ENCODE measurements at places on chromosomes 12 and 14.
A peak's percentile ranks its signal among the peaks of the same experiment; 100 is the strongest.

DNA sequence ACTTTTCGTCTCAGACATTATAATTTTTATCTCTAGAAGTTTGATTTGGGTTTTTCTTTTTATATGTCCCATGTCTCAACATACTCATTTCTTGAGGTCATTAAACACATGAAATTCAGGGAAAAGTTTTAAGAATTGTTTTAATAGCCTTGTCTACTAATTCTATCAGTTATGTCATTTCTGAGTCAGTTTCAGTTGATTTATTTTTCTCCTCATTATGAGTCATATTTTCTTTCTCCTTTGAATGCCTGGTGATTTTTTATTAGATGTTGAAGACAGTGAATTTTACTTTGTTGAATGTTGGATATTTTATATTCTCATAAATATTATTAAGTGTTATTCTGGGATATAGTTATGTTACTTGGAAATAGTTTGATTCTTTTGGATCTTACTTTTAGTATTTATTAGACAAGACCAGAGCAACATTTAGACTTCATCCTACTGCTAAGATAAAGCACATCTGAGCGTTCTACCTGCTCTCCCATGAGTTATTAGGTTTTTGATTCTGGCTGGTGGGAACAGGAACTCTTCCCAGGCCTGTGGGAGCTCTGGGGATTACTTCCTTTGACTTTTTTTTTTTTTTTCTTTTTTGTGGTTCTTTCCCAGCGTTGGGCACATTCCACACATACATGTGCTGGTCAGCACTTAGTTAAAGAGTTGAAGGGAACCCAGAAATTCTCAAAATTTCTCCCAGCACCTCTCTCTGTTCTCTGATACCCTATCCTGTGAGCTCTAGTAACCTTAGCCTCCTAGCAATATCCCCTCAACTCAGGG is 1157.7 kb downstream of the BCL11B start:
- no peak for DNase-seq
- H3K4me3 ChIP-seq, result no peak overlapping the region
- H3K27me3 ChIP-seq, result peaks cover 4% of the 10 kb centered on the region
- H3K27ac ChIP-seq, result no peak overlapping the region

- H3K27ac ChIP-seq, result no peak overlapping the region
- peaks cover 4% of the 10 kb centered on the region for H3K4me1 ChIP-seq
- H3K36me3 ChIP-seq, result no peaks in the 10 kb centered on the region
- no peaks in the 10 kb centered on the region for H3K27me3 ChIP-seq
- H3K4me3 ChIP-seq, result no peak overlapping the region
Measured at GRCh38 chr12:100404769-100405407, 48.0 kb downstream of the SLC17A8 start.

GRCh38 chr14:82500222-82500621 is 966.6 kb upstream of the SEL1L start:
- H3K27ac ChIP-seq, result no peak overlapping the region
- no peaks in the 10 kb centered on the region for H3K27me3 ChIP-seq
- H3K36me3 ChIP-seq, result no peaks in the 10 kb centered on the region

DNA sequence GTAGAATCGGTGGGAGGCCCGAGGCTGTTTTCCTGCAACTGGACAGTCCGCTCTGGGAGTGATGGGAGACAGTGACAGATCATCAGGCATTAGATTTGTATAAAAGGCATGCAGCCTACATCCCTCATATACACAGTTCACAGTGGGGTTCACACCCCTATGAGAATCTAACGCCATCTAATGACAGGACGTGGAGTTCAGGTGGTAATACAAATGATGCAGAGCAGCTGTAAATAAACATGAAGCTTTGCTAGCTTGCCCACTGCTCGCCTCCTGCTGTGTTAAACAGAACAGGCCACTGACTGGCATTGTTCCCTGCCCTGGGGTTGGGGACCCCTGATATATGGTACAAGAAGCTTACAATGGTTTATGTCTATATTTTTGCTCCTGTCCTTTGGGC is 179.0 kb downstream of the LRFN5 start:
- no peak overlapping the region for H3K4me3 ChIP-seq
- H3K27me3 ChIP-seq, result no peaks in the 10 kb centered on the region
- H3K27ac ChIP-seq, result no peak overlapping the region
- DNase-seq, result no peak

GRCh38 chr12:105419606-105420005 is 89.1 kb downstream of the C12orf75 start:
- DNase-seq, result no peak
- H3K4me3 ChIP-seq, result no peak overlapping the region
- no peaks in the 10 kb centered on the region for H3K27me3 ChIP-seq
- H3K27ac ChIP-seq, result peak overlapping the region; percentile 23
- peaks cover 17% of the 10 kb centered on the region for H3K4me1 ChIP-seq

DNA sequence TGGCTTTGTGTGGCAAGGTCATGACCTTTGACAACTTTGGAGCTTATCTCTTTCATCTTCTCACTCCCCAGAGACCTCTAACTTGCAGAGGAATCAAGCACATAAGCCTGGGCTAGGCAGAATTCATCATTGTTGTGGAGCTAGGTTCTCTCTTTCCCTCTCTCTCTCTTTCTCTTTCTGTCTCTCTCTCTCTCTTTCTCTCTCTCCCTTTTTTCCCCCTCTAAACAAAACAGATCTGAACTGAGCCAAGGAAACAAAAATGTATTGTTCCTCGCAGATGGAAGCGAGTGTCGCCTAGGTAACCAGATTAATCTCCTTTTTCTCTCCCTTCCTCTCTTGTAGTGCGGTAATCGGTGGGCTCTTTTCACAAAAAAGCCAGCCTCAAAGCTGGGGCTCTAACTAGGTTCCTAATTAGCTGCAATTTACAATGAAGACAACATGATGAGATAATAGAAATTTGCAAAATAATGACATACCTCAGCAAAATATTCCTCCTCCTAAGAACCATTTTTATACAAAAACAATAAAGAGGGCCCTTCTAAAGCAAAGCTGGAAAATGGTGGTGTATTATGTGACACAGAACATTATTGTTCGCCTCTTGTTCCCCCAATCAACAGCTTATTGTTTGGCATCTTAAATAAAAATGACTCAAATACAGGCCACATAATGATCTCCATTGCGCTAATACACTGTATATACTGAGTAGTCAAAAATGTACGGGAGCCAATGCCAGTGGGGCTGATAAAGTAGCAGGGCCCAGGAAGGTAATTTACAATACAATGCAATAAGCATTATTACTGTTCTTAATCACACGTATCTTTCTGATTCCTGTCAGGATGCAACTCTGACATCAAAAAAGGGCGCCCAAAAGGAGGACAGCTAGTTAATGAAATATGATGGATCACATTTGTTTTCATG is 65.7 kb upstream of the SOX5 start:
- H3K36me3 ChIP-seq, result peaks cover 8% of the 10 kb centered on the region
- peaks cover 59% of the 10 kb centered on the region for H3K4me1 ChIP-seq
- peak overlapping the region; percentile 24 for H3K4me3 ChIP-seq
- no peak for DNase-seq
- H3K27me3 ChIP-seq, result no peaks in the 10 kb centered on the region
- peak overlapping the region; percentile 95 for H3K27ac ChIP-seq

- H3K4me3 ChIP-seq, result no peak overlapping the region
- no peak for DNase-seq
- H3K4me1 ChIP-seq, result peaks cover 4% of the 10 kb centered on the region
- H3K27me3 ChIP-seq, result peaks cover 3% of the 10 kb centered on the region
- H3K36me3 ChIP-seq, result no peaks in the 10 kb centered on the region
Measured at GRCh38 chr12:46676797-46677520, 148.8 kb downstream of the SLC38A4 start.

- H3K36me3 ChIP-seq, result peaks cover 29% of the 10 kb centered on the region
- no peak for DNase-seq
- H3K4me1 ChIP-seq, result peaks cover 13% of the 10 kb centered on the region
- H3K4me3 ChIP-seq, result no peak overlapping the region
- H3K27me3 ChIP-seq, result no peaks in the 10 kb centered on the region
Measured at GRCh38 chr14:26528415-26529182, 69.2 kb downstream of the NOVA1 start.

DNA sequence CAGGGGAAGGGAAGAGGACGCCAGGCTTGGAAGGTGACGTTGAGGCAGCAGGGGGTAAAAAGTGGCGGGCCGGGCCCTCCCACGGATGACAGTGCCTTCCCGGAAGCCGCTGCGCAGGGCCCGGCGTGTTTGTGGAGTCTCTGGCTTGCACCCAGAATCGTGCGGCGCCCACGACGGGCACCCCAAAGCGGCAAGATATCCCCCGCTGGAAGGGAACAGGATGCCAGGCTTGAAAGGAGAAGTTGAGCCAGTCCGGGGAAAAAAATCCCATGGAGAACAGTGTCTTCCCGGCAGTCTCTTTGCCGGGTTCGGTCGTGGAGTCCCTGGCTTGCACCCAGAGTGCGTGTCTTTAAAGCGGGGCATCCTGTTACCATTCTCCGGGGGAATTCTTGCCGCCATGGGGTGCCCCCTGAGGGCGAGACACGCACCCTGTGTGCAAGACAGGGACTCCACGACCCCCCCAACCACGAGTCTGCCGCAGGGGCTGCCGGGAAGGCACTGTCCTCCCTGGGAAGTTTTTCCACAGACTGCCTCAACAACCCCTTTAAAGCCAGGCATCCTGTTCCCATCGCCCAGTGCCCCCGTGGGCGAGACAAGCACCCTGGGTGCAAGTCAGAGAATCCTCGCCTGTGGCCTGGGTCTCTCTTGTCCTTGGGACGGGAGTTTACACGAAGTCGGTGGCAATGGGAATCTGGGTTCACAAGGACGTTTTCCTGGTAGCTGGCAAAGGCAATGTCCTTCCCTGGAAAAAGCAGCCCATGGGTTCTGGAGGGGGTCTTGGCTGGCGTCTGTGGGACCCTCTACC is 156.1 kb upstream of the ALG10B start:
- H3K27me3 ChIP-seq, result no peaks in the 10 kb centered on the region
- DNase-seq, result no peak
- no peak overlapping the region for H3K27ac ChIP-seq
- H3K4me3 ChIP-seq, result no peak overlapping the region
- no peaks in the 10 kb centered on the region for H3K36me3 ChIP-seq

DNA sequence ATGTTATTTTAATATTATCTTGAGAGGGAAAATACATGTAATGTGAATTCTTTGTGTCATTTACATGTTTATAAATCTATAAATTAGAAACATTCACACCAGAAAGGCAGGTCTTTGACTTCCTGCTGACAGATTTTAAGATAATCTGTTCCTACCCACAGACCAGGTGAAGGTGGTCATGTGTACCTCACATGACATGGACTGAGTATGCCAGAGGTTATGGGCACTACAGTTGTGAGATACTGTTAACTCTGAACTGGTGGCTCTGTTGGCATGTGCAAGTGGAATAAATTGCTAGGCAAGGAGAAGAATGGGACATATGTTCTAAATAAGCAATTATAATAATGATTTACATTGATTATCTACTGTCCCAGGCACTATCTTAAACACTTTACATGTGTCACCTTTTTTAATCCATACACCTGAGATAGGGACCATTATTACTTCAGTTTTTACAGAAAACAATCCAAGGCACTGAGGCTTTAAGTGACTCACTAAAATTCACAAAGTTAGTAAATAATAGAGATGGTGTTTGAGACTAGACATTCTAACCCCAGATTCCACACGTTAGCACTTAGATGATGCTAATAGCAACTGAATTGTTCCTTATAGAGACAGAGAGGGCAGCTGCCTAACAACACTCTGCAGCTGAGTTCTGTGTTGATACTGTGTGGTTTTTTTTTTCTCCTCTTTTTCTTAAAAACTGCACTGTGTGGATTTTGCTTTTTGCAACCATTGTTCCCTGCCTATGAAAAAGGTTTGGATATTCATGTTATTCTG is 23.8 kb downstream of the SLC16A7 start:
- H3K36me3 ChIP-seq, result no peaks in the 10 kb centered on the region
- no peak overlapping the region for H3K4me3 ChIP-seq
- DNase-seq, result no peak
- no peak overlapping the region for H3K27ac ChIP-seq
- no peaks in the 10 kb centered on the region for H3K27me3 ChIP-seq

GRCh38 chr14:68444449-68445168 is 348.3 kb downstream of the ZFP36L1 start:
- no peak for DNase-seq
- no peaks in the 10 kb centered on the region for H3K27me3 ChIP-seq
- peaks cover 27% of the 10 kb centered on the region for H3K4me1 ChIP-seq
- H3K4me3 ChIP-seq, result no peak overlapping the region
- peaks cover 5% of the 10 kb centered on the region for H3K36me3 ChIP-seq

DNA sequence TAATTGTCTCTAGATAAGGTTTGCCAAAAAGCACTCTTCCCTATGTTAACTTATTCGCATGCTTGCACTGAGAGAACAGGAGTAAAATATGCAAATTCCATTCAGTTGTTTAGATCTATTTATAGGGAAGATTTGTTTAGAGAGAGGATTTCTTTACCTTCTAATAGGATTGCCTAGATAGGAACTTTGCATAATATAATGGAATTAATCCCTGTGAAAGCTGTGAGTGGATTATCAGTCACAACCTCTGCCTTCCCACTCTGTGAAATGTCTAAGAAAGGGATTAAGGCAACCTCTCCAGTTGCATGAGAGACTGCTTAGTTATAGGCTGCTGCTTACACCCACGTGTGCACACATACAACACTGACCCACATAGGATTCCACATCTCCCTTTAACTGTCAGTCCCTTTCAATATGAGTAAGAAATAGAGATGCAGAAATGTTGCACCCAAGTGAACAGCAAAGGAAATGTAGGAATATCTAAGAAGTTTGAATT is 83.2 kb downstream of the ALG10B start:
- peaks cover 3% of the 10 kb centered on the region for H3K36me3 ChIP-seq
- no peak overlapping the region for H3K27ac ChIP-seq
- H3K4me1 ChIP-seq, result no peaks in the 10 kb centered on the region
- H3K27me3 ChIP-seq, result no peaks in the 10 kb centered on the region
- no peak overlapping the region for H3K4me3 ChIP-seq

GRCh38 chr14:80428671-80429070 is 217.4 kb upstream of the DIO2 start:
- no peaks in the 10 kb centered on the region for H3K27me3 ChIP-seq
- no peaks in the 10 kb centered on the region for H3K4me1 ChIP-seq
- no peak for DNase-seq
- H3K36me3 ChIP-seq, result no peaks in the 10 kb centered on the region

GRCh38 chr12:123280971-123281370 is 9.3 kb upstream of the CDK2AP1 start:
- no peaks in the 10 kb centered on the region for H3K4me1 ChIP-seq
- no peaks in the 10 kb centered on the region for H3K36me3 ChIP-seq
- no peak overlapping the region for H3K27ac ChIP-seq

GRCh38 chr12:113214895-113215400 is 6.3 kb upstream of the TPCN1 start:
- DNase-seq, result no peak
- no peak overlapping the region for H3K27ac ChIP-seq
- no peaks in the 10 kb centered on the region for H3K27me3 ChIP-seq
- no peak overlapping the region for H3K4me3 ChIP-seq

DNA sequence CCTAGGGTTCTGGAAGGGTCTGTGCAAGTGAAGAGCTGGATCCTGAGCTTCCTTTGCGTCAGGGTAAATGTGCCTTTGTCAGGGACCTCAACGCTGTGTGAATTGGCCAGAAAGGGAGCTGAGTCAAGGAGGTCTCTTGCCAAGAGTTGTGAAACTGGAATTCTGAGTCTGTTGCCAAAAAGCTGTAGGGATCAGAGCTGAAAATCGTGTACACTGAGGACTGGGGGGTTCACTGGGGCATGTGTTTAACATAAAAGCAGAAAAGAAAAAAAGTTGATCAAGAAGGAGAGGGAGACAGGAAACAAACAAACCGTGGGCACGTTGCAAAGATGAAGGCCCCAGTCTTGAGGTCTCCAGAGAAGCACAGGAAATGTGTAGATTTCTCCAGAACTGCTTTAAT is 1081.5 kb downstream of the VRK1 start:
- H3K27me3 ChIP-seq, result peaks cover 22% of the 10 kb centered on the region
- DNase-seq, result no peak
- no peak overlapping the region for H3K27ac ChIP-seq
- H3K4me3 ChIP-seq, result no peak overlapping the region
- peaks cover 3% of the 10 kb centered on the region for H3K4me1 ChIP-seq
- no peaks in the 10 kb centered on the region for H3K36me3 ChIP-seq

Measured in neural crest cell (in vitro differentiated cells).